ENCODE measurements at places on chromosomes 16 and 17.
A peak's percentile ranks its signal among the peaks of the same experiment; 100 is the strongest.

DNA sequence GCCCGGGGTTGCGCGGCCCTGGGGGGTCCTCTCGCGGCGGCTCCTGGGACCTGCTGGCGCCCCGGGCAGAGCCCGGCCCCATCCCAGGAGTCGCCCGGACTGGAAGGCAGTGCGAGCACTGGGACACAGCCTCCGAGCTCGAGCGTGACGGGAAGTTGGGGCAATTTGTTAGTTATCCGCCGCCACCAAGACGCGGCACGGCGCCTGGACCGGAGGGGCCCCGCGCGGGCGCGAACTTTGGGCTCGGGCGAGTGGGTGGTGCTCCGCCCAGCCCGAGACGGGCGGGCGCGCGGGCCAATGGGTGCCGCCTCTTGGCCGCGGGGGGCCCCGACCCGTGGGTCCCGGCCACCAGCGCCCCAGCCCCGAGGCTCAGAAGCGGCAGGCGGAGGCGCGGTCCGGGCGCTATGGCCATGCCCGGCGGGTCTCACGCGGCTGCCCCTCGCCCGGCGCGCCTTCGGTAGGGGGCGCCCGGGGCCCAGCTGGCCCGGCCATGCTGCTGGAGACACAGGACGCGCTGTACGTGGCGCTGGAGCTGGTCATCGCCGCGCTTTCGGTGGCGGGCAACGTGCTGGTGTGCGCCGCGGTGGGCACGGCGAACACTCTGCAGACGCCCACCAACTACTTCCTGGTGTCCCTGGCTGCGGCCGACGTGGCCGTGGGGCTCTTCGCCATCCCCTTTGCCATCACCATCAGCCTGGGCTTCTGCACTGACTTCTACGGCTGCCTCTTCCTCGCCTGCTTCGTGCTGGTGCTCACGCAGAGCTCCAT lies at the start of gene ADORA2B:
TSS of gene ADORA2B (plus strand) at position 372 of the 768 bp plus-strand sequence. CDS start at position 491, 119 bp downstream.
- peak; percentile 87 for DNase-seq

DNA sequence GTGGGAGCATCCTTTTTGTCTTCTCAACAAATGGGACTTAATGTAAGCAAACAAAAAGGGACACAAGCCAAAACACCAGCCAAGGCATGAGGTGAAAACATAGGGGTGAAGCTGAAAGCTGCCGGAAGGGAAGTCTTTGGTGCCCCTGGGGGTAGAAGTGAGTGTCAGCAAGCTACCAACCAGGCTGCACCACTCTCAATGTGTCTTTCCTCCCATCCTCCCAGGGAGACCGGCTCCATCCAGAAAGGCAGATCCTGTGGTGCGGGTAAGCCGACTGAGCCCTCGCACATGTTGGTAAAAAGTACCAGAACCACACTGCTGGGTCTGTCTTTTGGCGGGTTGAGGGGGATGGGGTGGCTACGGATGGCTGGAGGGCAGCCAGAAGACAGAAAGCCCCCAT lies 52.0 kb upstream of the SREBF1 start:
- DNase-seq = no peak

DNA sequence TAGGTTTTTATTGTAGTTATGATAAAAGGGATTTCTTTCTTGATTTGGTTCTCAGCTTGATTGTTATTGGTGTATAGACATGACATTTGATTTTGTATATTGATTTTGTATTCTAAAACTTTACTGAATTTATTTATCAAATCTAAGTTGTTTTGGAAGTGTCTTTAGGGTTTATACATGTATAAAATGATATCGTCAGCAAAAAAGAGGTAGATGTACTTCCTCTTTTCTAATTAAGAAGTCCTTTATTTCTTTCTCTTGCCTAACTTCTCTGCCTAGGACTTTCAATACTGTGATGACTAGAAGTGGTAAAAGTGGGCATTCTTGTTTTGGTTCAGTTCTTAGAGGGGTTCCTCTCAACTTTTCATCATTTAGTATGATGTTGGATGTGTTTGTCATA lies 487.3 kb upstream of the KIF2B start:
- no peak for DNase-seq

GRCh38 chr17:46881015-46881414 lies 29.6 kb downstream of the WNT9B start:
- DNase-seq = no peak

DNA sequence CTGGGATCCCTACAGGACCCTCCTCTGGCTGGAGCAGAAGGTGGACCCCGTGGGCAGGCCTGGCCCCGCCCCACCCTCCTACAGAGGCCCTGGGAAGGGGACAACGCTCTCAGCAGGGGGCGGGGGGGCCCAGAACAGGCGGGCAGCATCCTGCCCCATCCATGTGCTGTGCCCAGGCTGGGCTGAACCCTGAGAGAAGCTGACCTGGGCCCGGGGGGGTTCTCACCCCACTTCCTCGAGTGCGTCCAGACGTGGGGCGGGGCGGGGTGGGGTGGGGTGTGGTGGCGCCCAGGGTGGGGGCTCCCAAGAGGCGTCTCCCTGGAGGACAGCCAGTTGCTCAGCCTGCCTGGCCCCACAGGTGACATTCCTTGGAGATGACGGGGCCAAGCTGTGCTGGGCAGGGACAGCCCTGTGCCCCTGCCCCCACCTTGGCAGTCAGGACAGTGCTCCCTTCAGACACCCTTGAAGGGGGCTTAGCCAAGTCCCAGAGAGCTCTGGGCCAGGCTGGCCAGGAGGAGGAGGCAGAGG lies 390 bp upstream of the UNC13D start:
- peak; percentile 36 for DNase-seq
